ENCODE measurements at places on chromosomes 1 and 21. TPM values are rescaled to one million over a fixed set of nuclear protein-coding genes. Genes with fewer than 3 reads are reported as not detected.

GRCh38 chr1:14129009-14129408 is 429.0 kb downstream of the PRDM2 start:
- DNase-seq = no peak

DNA sequence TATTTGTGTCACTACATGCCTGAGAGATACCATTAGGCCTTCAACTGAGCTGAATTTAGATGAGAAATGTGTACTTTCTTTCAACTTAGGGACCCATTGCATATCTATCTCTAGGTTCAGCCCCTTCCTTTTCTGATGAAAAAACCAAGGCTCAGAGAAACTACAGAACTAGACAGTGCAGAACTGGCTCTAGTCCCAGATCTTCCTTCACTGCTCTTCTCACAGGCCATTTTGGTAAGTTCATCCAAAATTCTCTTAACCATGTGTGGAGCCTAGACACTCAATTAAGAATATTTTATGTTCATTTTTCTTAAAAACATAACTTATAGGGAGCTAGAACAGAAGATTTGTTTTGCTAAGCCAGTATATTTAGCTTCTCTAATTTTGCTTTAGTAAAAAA is 128.9 kb downstream of the ASTN1 start:
- no peak for DNase-seq

Gene GDAP2
- polyA plus RNA-seq = 7.2 TPM

- no peak for DNase-seq
These were observed 62.4 kb downstream of the RHBG start for GRCh38 chr1:156431366-156431765.

GRCh38 chr1:46315669-46316403 is 12.3 kb downstream of the UQCRH start:
- no peak for DNase-seq

DNA sequence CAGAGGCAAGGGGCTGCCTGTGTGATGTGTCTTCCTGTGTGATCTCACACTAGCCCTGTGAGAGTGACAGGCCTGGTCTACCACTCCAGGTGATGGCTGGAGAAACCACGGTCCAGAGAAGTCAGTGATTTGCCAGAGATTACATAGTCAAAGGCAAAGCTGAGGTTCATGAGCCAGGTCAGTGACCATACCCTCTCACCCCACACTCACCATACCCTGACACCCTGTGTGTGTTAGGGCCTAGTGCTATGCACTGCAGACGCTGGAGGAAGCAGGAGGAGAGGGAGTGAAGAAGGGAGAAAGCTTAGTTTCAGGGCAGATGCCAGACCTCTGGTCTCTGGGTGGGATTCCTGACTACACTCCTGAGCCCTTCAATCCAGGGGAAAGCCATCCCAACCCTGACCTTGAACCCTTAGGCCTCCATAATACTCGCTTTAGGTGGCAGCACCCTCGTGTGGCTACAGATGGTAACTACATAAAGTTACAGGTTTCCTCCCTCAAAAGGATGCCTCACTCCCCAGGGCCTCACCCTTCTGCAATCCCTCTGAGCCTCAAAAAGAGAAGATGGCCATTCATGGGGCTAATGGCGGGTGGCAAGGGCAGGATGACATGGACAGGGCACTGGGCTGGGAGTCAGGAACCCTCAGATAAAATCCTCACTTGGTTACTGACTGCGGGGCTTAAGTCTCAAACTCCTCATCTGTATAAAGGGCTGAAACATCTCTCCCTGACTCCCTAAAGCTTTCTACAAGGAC is 20.8 kb upstream of the SDC3 start:
- DNase-seq = no peak

All from forelimb muscle (tissue), 1 donor.